ENCODE measurements at places on chromosomes 1 and 21.

GRCh38 chr1:60196026-60196425, 122.5 kb upstream of the C1orf87 start:
- DNase-seq: no peak

GRCh38 chr1:91653183-91653582, 152.5 kb downstream of the CDC7 start:
- no peak for DNase-seq

DNA sequence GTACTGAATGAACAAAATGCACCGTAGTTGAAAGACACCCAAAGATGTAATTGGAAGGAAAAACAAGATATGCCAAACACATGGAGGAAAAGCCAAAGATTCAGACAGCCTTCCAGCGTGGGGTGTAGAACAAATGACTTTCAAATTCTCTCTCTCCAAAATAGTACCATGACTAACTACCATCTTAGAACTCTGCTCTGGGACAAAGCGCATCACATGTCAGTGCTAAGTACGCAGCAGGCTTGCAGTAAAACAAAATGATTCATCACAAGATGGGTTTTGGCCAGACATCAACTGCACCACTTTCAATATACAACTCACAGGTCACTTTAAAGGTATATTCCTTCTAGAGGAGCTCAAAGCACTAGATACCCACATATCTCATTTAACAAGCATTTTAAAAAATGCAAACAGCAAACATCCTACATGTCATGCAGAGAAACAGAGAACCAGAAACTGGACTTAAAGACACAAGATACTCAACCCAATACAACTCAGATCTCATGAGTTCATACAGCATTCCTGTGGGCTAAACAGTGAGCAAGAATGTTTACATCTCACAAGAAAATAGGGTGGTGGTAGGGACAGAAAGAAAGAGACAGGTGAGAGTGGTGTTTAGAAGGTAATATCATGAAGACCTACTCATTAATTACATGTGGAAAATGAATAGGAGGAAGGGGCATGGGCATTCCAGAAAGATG, 75.7 kb downstream of the BCAR3 start:
- no peak for DNase-seq

DNA sequence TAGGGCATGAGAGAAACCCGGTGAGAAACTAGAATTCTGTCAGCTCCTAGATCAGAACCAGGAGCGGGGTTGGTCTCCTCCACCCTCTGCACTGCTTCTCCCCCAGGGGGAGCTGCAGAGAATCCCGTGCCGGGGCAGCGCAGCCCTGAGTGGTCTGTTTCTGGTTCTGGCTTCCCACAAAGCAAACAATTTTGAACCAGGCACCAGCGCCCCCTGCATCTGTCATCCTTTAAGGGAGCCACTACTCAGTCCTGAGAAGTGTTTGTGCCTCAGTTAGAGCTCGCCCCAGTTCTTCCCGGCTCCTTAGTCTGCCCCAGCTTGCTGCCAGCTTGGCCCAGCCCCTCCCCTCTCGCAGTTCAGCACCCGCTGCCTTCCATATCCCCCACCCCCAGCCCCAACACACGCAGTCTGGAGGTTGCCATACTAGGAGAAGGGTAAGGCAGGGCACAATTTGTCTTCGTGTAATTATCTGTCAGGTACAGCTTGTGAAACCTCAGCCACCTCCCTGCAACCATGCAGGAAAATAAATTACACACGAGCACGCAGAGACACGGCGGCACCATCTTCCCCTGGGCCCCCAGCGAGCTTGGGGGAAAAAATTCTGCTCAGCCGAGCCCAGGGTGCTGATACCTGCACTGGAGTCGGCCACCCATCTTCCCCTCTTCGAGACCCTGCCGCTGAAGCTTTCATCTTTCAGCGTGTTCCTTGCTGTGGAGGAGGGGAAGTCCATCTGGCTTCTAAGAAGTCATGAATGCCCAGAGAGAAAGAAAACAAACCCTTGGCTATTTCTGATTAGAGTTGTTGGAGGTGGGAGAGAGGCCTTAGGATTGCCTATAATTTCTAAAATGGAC, 62.6 kb upstream of the CD1D start:
- no peak for DNase-seq
